Renal cortex interstitium (tissue), 15 donors: ENCODE measurements at places on chromosomes 4 and X. TPM values are rescaled to one million over a fixed set of nuclear protein-coding genes. Genes with fewer than 3 reads are reported as not detected.

Gene CWH43
- 5.5 TPM for polyA plus RNA-seq

Gene PNCK
- polyA plus RNA-seq = 7.6 TPM

Gene PABPC1L2B
- 0.06 TPM for polyA plus RNA-seq

Gene MAP3K15
- polyA plus RNA-seq = 4.8 TPM

Gene KCND1
- polyA plus RNA-seq = 2.9 TPM

Gene TBX22
- 3.4 TPM for polyA plus RNA-seq

Gene L1CAM
- polyA plus RNA-seq = 53.1 TPM

Gene DAPP1
- polyA plus RNA-seq = 0.83 TPM
